Activated T-cell treated with anti-CD3 and anti-CD28 coated beads, Interleukin-2, amount 50 U/mL, for 72 hours (primary cell): ENCODE measurements at places on chromosomes 7 and 10. TPM values are rescaled to one million over a fixed set of nuclear protein-coding genes. Genes with fewer than 3 reads are reported as not detected.

Gene CALHM1
- total RNA-seq: not detected

Gene OR2A5
- total RNA-seq: not detected

Gene SKIDA1
- total RNA-seq: 0.23 TPM

Gene GNGT1
- not detected for total RNA-seq

Gene SPDYE2B
- total RNA-seq: not detected

Gene MYL10
- not detected for total RNA-seq

Gene FGF8
- total RNA-seq: 0.49 TPM

Gene PRKCQ
- total RNA-seq: 49.2 TPM

Gene PRSS37
- total RNA-seq: not detected

Gene CAV1
- 2.7 TPM for total RNA-seq

Gene HDAC9
- total RNA-seq: 0.55 TPM

Gene SDK1
- total RNA-seq: 6.1 TPM

DNA sequence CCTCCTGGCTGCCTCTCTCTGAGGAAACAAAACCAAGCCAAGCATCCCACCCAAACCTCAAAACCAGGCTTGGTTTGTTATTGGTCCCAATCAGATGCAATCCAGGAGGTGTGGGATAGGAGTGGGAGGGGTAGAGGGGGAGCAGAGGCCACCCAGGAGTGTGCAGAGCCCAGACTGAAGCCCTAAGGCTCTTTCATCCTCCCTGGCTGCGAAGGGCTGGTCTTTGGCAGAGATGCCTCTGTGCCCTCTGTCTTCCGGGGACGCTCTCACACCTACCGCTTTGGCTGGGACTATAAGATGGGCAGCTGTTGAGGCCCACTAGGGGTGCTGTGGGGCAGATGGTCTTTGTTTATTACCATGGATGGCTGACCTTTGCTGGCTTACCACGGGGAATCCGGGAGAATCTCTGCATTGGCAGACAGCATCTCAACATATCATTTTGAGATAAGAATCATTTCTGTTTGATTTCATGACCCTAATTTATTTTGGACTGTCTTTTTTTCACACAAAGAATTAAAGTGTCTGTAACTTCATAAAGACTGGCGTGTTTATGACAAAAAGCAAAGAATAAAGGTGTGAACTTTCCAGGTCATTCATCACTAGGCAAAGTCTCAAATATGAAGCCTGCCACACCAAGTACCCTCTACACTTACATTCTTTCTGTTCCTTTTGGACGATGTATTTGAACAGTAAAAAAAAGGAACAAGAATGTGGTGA lies 6.5 kb upstream of the DENND2A start:
- no peaks in the 10 kb centered on the region for H3K36me3 ChIP-seq
- H3K4me1 ChIP-seq: peaks cover 7% of the 10 kb centered on the region
- H3K4me3 ChIP-seq: no peak overlapping the region
- peaks cover 15% of the 10 kb centered on the region for H3K27me3 ChIP-seq
- peak; percentile 44 for DNase-seq

DNA sequence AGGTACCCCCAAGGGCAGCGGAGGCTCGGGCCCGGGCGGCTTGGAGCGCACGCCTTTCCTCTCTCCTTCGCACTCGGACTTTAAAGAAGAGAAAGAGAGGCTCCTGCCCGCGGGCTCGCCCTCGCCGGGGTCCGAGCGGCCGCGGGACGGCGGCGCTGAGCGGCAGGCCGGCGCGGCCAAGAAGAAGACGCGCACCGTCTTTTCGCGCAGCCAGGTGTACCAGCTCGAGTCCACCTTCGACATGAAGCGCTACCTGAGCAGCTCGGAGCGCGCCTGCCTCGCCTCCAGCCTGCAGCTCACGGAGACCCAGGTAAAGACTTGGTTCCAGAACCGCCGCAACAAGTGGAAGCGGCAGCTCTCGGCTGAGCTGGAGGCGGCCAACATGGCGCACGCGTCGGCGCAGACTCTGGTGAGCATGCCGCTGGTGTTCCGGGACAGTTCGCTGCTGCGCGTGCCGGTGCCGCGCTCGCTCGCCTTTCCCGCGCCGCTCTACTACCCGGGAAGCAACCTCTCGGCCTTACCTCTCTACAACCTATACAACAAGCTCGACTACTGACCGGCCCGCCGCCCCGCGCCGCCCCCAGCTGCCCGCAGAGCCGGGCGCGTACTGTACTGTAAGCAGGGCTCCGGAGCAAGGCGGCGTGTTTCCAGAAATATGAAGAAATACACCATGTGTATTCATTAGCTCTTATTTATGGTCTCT lies 1.8 kb downstream of the HMX2 start:
- no peak overlapping the region for H3K27ac ChIP-seq
- H3K27me3 ChIP-seq: peaks cover 30% of the 10 kb centered on the region

- DNase-seq: no peak
- H3K4me1 ChIP-seq: no peaks in the 10 kb centered on the region
- no peak overlapping the region for H3K4me3 ChIP-seq
Measured at GRCh38 chr10:103086261-103086660, 106.8 kb downstream of the NT5C2 start.

DNA sequence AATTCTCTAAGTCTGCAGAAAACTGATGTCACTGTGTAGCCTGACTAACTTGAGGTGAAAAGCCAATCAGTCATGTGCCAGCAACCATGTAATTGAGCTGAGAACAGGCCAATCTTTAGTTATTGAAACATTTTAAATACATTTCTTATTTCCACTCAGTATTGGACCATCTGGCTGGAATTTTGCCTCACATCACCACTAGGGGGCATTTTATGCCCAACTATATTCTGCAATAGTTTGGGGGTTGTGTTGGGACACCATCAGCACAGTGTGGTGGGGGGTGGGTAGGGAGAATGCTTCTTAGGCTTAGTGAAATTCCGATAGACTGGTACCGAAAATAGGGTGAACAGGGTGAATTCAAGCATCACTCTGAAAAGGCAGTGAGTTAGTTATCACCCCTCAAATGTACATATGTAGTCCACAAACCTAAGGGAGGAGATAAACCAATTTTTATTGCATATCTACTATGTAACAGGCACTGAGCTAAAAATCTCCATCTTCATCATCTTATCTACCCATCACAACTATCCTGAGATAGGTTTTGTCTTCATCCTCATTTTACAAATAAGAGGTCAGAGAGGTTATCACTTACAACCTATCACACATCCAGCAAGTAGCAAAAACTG lies 17.8 kb downstream of the NPSR1 start:
- no peak overlapping the region for H3K27ac ChIP-seq
- H3K36me3 ChIP-seq: no peaks in the 10 kb centered on the region
- no peaks in the 10 kb centered on the region for H3K4me1 ChIP-seq
- H3K4me3 ChIP-seq: no peak overlapping the region
- no peaks in the 10 kb centered on the region for H3K27me3 ChIP-seq

DNA sequence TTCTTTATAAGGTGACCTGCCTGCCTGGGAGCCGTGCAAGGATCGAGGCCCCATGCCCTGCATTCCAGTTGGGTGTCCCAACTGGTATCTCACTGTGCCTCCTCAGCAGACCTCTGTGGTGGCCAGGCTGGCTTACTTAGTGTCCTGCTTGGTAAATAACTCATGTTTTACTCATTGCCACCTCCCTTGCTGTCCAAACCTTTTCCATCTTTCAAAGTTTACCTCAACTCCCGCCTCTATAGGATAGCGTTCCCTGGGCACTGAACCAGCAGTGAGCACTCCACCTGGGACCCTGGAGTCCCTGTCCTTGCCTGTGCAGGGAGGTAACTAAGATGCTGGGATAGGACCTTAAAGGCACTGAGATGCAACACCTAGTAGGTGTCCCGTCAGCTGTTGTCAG lies 33.6 kb downstream of the SLC18A2 start:
- no peaks in the 10 kb centered on the region for H3K4me1 ChIP-seq
- H3K27ac ChIP-seq: no peak overlapping the region
- no peaks in the 10 kb centered on the region for H3K36me3 ChIP-seq
- no peaks in the 10 kb centered on the region for H3K27me3 ChIP-seq

- H3K36me3 ChIP-seq: no peaks in the 10 kb centered on the region
- H3K4me1 ChIP-seq: no peaks in the 10 kb centered on the region
- no peak overlapping the region for H3K4me3 ChIP-seq
- peaks cover 5% of the 10 kb centered on the region for H3K27me3 ChIP-seq
Measured at GRCh38 chr7:95169678-95170077, 154.7 kb downstream of the PON1 start.

DNA sequence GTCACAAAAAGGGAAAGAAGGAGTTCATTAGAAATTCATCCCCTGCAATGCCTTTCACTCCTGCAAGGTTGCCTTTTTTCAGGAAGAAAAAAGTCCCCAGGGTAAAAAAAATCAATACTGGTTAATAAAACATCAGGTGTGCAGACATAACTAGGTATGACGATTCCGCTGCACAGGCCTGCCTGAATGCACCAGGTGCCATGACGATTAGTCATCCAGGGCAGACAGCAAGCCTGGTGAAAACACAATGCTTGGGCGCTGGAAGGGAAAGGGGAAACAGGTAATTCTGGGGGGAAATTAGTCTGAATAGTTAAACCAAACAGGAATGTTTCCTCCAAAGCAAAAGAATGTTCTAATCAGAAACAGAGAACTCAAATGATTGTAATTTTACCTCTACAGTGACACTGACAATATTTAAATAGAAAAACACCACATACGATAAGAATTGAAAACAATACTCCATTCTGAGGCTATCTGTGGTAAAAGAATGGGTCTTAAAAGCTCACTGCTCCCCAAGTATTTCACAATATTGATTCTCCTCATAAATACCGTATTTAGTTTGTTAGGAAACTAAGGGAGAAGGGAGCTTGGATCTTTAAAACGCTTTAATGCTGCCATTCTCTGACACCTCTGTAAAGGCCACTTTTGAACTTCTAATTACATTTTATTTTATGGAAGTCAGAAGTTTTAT lies 45.2 kb downstream of the VPS41 start:
- H3K27ac ChIP-seq: no peak overlapping the region
- H3K27me3 ChIP-seq: no peaks in the 10 kb centered on the region
- H3K4me1 ChIP-seq: no peaks in the 10 kb centered on the region
- DNase-seq: no peak

DNA sequence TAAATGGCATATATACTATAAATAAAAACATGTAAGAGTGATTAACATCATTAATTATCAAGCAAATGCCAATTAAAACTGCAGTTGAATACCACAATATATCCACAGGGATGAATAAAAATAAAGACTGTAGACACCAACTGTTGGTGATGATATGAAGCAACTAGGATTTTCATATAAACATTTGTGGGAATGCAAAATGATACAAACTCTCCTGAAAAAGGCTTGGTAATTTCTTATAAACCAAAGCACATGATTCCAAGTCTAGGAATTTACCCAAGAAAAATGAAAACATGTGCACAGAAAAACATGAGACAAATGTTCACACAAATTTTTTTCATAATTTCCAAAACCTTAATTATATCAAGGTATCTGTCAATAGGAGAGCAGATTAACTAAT lies 448.1 kb downstream of the ETV1 start:
- H3K27ac ChIP-seq: no peak overlapping the region
- no peaks in the 10 kb centered on the region for H3K27me3 ChIP-seq
- H3K4me3 ChIP-seq: no peak overlapping the region
- H3K4me1 ChIP-seq: no peaks in the 10 kb centered on the region
- no peak for DNase-seq

DNA sequence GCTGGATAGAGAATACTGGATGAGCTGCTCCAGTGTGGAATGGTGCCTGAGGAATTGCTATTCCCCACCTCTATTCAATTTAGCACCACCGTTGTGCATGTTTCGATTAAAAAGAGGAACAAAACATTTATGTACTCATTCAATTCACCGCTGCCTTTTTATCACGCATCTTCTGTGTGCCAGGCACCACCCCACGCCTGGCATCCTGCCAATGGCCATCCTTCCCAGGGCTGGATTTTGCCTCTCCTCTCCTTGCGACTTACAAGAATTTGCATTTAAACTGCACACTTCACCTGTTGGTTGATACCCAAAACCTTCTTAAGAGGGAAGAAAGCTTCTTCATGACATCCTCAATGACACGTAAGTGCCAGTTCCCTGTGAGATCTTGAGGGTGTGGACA lies 110.2 kb upstream of the DPP6 start:
- DNase-seq: no peak
- H3K36me3 ChIP-seq: no peaks in the 10 kb centered on the region
- H3K4me1 ChIP-seq: no peaks in the 10 kb centered on the region

DNA sequence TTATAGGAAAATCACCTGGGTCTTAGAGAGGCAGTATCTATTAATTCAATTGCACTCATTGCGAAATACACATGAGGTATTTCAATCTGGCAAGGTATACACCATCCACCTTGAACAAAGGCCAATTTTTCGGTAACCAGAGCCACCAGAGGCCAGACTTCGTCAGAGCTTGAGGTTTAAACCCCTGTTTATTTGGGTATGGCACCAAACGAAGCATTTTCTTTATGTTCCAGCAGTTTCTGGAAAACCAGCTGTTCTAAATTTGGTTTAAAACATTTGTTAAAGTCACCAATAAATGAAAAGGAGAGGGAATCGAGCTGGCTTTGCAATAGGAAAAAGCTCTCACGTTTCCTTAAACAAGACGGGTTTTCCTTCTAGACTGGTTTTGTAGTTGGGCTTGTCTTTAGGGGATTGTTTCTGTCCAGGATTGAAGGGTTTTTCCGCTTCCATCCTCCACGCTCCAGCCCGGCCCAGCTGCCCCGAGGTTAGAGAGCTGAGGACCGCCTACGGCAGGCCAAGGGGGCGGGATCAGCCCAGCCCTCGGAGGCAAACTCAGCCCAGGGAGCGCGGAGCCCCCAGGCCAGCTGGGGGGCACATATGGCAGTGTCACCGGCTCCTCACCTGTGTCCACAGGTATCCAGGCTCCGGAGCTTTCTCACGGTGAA lies 539.4 kb upstream of the MGMT start:
- peaks cover 2% of the 10 kb centered on the region for H3K36me3 ChIP-seq
- DNase-seq: no peak
- H3K4me1 ChIP-seq: no peaks in the 10 kb centered on the region
- H3K4me3 ChIP-seq: no peak overlapping the region
- peaks cover 14% of the 10 kb centered on the region for H3K27me3 ChIP-seq

- DNase-seq: no peak
- H3K36me3 ChIP-seq: peaks cover 12% of the 10 kb centered on the region
- no peak overlapping the region for H3K4me3 ChIP-seq
- no peaks in the 10 kb centered on the region for H3K27me3 ChIP-seq
- no peak overlapping the region for H3K27ac ChIP-seq
Measured at GRCh38 chr10:60147576-60148265, 241.4 kb upstream of the CCDC6 start.
